ENCODE measurements at places on chromosomes 11 and 22.

DNA sequence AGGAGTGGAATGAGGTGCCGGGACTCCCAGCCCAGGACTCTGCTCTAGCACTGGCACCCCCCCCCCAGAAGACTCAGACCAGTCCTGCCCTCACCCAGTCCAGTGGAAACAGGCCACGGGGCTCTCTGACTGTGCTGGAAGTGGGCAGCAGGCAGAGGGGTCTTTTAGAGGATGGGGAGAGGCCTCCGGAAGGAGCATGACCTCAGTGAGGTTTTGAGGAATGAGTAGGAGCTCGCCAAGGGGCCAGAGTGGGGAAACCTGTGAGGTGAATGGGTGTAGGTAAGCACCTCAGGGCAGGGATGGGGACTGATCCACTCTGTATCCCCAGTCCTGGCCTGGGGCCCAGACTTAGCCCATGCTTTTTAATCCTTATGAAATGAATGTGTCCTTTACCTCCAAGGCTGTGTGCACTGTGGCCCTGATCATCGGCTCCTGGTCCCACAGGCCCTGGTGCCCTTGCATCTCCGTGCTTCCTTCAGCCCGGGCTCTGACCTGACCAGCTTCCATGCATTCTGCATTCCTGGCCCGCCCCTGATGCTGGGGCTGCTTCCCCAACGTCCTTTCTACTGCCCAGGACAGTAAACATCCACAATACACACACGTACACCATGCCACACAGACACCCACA is 24.4 kb upstream of the RFPL3 start:
- DNase-seq, result no peak

GRCh38 chr11:117618982-117619355 is 178.0 kb downstream of the DSCAML1 start:
- DNase-seq, result no peak

- no peak for DNase-seq
Measured at GRCh38 chr11:133306019-133306418, 226.3 kb downstream of the OPCML start.

DNA sequence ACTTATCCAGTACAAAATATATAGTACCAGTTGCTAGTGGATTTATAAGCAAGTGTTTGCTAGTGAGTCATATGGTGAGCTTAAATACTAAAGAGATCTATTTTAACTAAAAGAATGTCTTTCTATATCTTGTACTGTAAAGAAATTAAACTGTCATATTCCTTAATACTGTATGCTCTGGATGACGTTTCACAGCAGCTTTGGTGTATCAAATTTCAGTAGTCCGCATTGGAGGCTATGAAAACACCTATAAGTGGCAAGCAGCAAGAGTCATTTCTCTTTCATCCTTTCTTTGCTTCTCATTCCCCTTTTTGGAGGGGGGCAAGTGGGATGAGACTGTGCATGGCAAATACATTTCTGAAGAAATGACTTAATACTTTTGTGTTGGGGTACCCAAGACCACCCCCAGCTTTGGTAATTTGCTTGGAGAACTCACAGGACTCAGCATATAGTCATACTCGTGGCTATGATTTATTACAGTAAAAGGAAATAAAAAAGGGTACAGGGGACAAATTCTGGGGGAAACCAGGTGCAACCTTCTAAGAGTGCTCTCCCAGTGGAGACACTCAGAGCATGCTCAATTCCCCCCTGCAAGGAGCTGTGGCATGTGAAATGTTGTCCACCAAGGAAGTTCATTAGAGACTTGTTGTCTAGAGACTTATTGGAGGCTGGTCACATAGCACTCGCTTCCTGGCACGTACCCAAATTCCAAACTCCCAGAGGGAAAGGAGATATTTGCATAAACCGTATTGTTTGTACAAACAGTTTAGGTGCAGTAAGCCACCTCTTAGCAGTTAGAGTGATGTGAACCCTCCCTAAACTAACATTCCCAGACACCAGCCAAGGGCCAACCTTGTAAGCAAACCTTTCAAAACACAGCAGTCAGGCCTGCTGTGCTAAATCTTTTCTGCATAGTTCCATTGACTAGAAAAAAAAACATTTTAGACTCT is 210.8 kb downstream of the PGR start:
- no peak for DNase-seq

- DNase-seq, result no peak
Measured at GRCh38 chr22:19687561-19688300, 26.6 kb upstream of the SEPTIN5 start.

- DNase-seq, result no peak
Measured at GRCh38 chr11:81596704-81597103, 1137.0 kb downstream of the FAM181B start.
